ENCODE measurements at places on chromosomes 13 and 19.
A peak's percentile ranks its signal among the peaks of the same experiment; 100 is the strongest.

- DNase-seq: no peak
Measured at GRCh38 chr13:43335764-43336163, 312.4 kb downstream of the DNAJC15 start.

DNA sequence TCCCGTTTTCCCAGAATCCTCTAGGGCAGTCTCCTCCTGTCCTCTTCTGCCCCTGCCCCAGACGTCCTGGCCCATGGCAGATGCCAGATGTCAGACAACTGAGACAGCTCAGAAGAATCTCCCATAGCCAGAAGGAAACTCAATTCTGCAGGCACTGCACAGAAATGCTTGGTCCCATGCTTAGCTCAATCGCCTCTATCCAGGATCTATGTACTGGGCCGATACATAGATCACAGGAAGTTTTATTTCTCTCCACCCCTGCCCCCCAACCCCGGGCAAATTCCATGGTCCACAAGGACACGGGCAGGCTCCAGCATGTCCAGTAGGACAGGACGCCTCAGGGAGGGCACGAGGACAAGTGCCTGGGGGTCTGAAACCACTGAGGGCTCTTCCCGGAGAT lies 4.8 kb downstream of the MBD3 start:
- DNase-seq: no peak

DNA sequence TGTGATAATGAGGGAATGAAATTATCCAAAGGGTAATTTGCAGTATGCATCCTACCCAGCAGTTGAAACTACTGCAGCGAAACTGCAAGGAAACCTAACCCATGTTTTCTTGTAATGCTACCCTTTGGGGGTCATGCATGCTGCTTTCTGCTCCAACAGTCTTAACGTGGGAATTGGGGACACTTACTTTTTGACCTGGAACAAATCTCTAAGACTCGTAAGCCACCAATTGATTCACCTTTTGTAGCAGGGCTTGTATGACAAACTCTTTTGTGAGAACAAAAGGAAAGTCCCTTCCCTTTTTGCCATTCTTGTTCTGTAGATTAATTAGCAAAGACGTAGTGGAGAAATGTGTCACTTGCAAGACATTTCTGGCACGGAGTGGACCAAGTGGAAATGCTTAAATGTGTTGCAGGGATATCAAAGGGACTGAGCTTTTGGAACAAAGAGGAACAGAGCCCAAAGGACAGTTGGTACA lies 27.4 kb downstream of the LRCH1 start:
- DNase-seq: no peak

GRCh38 chr19:10552510-10553053 lies 8.9 kb downstream of the ATG4D start:
- DNase-seq: no peak

- DNase-seq: no peak
Measured at GRCh38 chr13:114222461-114222968, 12.2 kb upstream of the CDC16 start.

DNA sequence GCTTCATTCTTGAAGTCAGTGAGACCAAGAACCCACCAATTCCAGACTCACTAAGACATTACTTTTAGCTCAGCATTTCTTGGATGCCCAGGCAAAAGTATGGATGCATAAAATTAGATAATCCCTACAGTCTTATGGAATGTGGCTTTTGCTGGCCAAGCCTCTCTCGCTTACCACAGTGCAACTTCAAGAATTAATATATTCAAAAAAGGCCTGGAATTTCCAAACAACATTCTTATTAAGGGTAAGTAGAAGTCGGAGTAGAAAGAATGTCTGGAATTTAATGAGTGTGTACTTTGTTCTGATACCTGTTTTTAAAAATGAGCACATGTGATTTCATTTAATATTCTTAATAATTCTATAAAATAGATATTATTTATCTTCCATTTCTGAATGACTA lies 302.4 kb upstream of the TMTC4 start:
- no peak for DNase-seq

- no peak for DNase-seq
Measured at GRCh38 chr19:4284974-4285373, 5.9 kb downstream of the SHD start.

- no peak for DNase-seq
Measured at GRCh38 chr19:30159636-30160035, 212.5 kb upstream of the ZNF536 start.

DNA sequence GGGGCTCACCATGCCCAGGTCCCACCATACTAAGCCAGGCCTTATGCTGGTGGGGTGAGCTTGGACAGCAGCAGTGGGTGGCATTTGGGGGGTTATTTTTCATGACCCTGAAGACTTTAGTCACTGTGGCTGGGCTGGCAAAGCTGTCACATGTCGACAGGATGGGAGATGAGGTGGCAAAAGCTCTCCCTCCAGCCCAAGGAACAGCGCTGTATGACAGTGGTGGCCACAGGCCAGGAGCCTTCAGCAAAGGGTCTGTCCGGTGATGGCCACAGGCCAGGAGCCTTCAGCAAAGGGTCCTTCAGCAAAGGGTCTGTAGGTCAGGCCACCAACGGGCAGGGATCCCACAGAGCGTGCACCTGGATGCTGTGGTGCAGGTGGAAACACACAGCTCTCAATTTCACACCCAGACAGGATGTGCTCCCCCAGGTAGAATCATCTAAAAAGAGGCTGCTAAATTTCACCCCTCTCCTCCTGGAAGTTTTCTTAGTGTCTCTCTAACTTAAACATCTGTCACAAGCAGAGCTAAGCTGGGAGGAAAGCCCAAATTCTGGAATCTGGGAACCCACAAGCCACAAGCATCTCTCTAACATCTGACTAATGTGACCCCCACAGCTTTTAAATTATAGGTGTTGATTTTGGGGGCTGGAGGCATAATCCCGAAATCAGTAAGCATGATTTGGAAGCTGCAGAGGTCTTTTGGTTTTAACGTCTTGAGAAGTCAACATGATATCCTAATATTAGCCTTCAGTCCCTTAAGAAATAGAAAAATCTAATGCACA lies 23.0 kb downstream of the COL4A1 start:
- peak; percentile 97 for DNase-seq

DNA sequence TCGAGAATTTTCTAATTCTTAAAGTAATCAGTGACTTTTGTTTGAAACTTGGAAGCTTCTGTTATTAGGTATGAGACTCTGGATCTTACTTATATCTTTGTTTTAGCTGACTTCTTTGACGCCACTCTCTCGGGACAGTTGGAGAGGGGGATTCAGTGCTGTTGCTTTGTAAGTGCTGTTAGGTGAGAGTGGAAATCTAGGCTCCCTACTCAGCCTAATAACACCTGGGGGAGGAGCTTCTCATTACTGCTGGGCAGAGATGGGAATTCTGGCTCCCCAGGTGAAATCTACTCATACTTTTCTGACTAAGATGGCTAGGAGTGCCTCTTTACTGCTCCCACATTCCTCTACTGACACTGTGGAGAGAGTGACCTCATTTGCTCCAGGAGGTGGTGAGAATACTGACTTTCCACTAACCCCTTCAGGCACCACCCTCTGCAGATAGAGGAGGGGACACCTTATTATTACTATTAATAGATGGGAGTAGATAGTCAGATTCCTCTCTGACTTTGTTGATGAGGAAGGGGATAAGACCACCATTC lies 324.9 kb upstream of the SPRY2 start:
- DNase-seq: no peak

DNA sequence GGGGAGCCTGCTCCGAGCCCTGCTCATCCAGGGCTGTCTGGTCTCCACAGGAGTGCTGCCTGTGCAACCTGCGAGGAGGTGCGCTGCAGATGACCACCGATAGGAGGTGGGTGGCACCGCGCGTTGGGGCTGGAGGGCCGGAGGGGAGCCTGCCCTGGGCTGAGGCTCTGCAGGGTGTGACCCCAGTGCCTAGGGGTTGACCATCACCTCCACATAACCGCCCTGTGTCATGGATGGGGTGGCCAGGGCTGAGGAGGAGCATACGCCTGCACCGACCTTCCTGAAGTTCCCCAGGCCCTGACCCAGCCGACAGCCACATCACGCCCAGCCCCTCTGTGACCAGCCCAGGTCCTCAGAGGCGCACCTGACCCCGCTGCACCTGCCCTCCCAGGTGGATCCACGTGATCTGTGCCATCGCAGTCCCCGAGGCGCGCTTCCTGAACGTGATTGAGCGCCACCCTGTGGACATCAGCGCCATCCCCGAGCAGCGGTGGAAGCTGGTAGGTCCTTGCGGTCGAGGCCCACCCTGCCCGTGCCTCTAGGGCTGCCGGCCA lies 168.7 kb downstream of the KDM4B start:
- no peak for DNase-seq

DNA sequence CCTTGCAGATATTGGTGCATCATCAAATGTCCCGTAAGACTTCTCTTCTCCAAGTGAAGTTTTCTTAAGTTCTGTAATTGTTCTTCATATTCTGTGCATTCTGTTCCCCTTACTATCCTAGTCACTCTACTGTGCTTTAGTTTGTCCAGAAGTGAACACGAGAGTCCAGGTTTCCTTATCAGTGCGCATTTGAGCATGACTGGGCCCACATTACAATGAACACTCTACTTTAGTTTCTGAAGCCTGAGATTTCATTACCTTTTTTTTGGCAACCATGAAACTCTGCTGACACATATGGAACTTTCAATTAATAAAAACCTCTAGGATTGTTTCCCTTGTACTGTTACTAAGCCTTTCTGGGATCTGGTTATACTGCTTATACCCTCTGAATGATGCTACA lies 270.0 kb downstream of the KCNRG start:
- DNase-seq: no peak

- DNase-seq: no peak
Measured at GRCh38 chr13:99507054-99507453, 5.8 kb downstream of the TM9SF2 start.

DNA sequence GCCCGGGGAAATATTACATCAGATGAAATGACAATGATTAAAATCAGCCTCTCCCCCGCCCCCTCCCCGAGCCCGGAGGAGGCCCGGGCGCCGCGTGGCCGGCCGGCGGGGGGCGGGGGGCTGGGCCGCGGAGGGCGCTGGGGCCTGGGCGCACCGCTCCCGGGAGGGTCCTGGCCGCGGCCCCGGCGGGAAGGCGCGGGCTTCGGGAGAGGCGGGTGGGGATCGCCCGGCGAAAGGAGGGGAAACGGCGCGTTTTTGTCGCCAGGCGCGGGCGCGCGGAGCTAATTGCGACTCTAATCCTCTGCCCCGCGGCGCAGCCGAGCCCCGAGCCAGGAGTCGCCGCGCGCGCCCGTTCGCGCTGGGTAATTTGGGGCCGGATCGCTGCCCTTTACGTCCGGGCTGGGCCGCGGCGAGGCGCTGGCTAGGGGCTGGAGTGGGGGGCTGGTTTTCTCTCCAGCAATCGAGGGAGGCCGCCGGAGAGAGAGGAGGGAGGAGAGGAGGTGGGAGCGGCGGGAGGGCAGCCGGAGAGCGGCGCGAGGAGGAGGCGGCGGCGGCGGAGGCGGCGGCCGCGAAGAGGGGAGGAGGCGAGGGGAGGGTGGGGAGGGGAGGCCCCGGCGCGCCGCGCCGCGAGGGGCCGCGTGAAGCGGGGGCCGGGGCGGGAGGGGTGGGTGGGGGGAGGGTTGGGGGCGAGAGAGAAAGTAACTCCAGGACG lies at the start of gene KCTD15:
KCTD15 (plus strand) TSS at position 707 of the 712 bp plus-strand sequence. CDS start 3,585 bp downstream, outside the sequence.
- no peak for DNase-seq

- DNase-seq: no peak
Measured at GRCh38 chr13:49098198-49098597, 121.9 kb upstream of the MLNR start.

GRCh38 chr19:14472202-14472938 lies 2.8 kb downstream of the PTGER1 start:
- DNase-seq: no peak

GRCh38 chr13:76383676-76384461 lies 502.3 kb downstream of the KCTD12 start:
- peak; percentile 81 for DNase-seq

DNA sequence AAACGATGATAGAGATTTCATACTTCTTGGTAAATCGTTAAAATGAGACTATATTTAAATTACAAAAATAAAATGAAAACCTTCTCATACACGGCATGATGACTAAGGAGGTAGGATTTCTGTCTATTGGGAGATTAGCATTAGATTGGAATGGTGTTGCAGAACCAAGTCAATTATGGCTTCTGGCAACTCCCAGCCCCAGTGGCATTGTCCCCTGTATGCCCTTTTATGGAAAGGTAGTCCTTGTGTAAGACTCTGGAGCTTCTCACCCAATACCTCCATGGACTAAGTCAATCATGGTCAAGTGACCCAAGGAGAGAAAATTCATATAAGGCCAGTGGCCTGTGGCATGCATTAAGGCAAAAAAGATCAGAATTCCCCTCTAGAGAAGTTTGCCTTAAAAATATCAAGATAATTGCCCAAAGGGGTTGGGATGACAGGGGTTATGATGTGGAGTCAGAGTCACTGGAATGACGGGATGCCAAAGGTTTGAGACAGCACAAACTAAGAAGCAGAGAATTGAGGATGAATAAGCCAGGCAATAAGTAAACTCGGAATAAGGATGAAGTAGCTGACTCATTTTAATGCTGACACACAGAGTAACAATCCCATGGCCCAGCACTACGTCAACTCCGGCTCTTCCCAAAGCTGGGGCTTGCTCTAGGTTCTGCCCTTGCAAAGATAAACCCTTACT lies 57.8 kb upstream of the POSTN start:
- peak; percentile 87 for DNase-seq

- DNase-seq: no peak
Measured at GRCh38 chr13:22665506-22665905, 515.3 kb upstream of the SGCG start.

DNA sequence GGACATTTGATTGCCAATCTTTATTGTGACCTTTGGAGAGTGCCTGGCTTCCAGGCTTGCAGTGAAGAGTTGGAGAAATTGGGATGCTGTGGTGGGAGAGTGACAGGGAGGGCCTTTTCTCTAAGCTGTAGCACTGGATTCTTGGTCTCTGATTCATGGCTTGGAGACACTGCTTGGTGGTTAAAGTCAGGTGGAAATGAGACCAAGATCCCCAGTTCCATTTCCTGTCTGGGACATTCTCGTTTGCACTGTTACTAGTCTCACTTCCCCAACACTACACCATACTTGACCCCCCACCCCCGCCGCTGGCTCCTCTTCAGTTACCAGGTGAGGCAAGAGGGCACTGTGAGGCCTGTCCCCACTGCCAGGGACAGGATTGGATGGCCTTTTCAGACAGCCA lies 2.9 kb downstream of the SUPT5H start:
- no peak for DNase-seq

GRCh38 chr19:11821474-11822109 lies 7.5 kb downstream of the ZNF440 start:
- no peak for DNase-seq

DNA sequence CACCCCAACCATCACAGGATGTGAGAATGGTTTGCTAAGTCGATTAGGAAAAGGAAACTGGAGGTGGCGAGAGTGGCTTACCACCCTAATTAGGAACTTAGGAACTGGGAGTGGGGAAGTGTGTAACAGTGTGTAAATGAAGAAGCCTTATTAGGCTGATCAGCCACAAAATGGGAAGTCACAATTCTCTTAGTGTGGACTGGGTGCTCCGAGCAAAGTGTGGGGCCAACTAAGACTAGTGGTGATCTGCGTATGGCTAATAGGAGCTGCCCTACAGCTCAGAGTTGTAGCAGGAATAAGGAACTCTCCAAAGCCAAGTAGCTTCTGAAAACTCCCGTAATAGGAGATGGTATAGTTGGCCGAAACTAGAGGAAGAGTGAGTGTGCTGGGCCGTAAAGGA lies 7.6 kb downstream of the SIGLEC11 start:
- DNase-seq: no peak

Measured in fibroblast of skin of left biceps (primary cell).